Endothelial cell (in vitro differentiated cells): ENCODE measurements at places on chromosomes 16 and 17.

GRCh38 chr16:72191551-72191950 lies 19.6 kb upstream of the PMFBP1 start:
- DNase-seq, result no peak

- DNase-seq, result no peak
Measured at GRCh38 chr17:68356520-68356919, 65.2 kb downstream of the ARSG start.

GRCh38 chr16:69260019-69260418 lies 51.1 kb upstream of the VPS4A start:
- DNase-seq, result no peak

- no peak for DNase-seq
Measured at GRCh38 chr16:85017151-85017550, 5.8 kb upstream of the ZDHHC7 start.

DNA sequence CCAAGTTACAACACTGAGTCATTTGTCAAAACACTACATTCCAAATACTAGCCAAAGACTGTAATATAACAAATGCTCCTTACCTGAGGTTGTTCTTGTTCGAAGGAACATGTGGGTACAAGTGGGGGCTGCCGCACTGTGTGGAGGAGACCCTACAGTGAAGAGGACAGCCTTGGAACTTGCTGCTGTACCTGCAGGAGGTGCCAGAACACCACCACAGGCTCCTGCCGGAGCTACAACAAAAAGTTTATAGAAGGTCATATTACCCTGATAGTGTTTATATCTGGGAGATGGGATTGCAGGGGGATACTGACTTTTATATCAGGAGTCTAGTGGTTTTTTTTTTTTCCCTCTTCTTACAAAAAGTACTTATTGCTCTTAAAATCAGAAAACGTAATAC lies 37.8 kb upstream of the ALDH3A1 start:
- no peak for DNase-seq

DNA sequence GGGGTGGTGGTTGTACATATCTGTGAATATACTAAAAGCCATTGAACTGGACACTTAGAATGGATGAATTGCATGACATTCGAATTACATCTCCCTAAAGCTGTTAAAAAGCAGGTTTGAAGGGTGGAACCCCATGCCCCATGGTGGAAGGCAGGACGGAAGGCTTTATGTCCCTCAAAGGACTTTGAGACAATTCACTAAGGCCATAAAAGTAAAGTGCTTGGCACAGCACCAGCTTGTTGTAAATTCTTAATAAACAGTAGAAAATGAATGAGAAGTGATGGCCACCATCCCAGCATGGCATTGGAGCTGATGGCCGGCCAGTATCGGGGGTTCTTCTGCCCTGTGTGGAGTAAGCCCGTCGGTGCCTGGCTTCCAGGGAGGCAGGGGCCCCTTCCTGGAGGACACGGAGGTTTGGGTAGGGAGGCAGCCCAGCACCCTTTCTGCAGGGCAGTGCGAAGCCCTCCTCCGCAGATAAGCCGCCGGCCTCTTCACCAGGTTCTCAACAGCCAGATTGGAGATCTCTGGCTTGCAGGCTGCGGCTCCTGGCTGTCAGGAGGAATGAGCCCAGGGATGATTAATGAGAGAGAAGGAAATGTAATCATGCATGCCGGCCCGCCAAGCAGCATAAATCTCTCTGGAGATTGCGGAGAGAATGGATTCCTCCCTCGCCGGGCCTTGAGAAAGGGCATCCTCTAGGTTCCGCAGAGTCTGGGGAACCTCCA lies 346.9 kb downstream of the FOXL1 start:
- no peak for DNase-seq

- no peak for DNase-seq
Measured at GRCh38 chr16:17532338-17532995, 61.7 kb upstream of the XYLT1 start.

GRCh38 chr16:72561-73548 lies at the start of gene RHBDF1:
RHBDF1 (minus strand) TSS chr16:72631; CDS start chr16:65015, 7,616 bp downstream.
- peak; percentile 64 for DNase-seq

DNA sequence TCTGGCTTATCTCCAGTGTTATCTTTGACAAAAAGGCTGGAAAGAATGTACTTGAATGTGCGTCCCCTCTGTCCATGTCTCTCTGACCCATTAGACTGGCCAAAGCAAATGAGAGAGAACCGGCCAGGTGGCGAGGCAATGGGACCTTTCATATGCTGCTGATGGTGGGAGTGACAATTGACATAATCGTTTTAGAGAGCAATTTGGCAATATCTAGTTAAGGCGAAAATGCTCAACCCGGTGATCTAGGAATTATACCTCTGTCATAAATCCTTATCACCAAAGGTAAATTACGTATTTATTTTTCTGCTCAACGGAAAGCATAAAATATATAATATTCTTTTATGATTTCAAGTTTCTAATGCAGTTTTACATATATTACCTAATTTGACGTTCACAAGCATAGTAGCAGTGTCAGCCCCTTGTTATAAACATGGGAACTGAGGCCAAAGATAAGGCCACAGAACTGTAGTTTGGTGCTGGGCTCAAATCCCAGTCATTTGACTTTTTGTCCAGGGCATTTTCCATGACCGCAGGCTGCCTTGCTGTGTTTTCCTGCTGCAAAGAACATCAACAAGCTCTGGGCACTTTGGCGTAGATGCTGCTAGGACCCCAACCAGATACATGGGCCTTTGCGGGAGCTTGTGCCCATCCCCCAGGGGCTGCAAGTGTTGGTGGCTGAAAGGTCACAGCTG lies 14.7 kb upstream of the SDK2 start:
- DNase-seq, result no peak

DNA sequence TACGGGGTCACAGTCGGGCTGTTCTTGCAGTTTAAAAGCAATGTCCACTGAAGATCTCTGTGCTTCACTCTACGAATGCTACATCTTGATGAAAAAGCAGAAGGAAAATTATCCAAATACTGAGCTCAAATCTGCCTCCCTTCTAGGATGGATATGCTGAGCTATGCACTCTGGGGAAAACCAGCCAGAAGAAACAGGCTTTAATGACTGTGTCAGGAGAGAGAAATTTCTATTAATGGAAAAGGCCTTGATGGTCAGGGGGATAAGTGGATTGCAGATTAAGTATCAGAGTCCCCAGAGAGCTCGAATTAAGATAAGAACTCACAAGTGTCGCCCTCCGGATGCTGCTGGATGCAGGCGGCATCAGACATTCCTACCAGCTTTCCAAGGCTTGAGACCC lies 39.6 kb upstream of the RCVRN start:
- DNase-seq, result no peak

DNA sequence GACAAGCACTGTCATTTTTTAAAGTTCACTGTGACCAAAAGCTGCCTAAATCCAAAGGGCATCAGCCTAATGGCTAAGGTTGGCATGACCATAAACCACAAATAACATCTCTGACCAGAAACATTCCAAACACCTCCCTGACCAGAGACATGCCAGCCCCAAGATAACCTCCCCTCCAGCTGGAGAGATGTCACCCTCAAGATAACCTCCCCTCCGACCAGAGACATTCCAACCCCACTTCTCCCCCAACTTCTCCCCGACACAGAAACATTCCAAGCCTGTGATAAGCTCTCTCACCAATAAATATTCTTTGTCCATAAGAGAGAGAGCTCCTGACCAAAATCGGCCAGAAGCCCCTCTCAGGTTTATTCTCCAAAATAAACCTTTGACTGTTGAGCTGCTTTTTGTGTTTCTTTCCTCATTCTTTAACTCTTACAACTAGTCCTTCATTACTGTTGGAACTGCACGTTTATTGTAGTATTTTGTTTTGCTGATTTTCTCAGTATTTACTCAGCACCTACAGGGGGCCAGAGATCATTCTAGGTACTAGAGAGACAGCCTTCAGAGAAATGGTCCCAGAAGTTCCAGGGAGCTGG lies 325.6 kb downstream of the SLC39A11 start:
- DNase-seq, result no peak

DNA sequence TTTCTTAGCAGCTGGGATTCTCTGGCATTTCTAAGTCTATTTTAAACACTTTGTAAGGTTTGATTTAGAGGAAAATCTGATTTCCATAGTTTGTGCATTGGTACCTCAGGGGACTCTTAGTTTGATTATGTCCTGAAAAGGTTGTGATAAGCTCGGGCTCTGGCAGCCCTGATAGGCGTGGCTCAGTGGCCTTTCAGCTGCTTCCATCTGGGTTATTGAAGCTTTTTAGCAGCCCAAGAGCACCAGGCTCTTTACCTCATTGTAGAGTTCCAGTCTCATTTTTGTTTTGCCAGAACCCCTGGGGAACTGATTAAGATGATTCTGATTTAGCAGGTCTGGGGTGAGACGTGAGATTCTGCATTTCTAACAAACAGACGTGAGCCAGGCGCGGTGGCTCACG lies 412.3 kb downstream of the XYLT1 start:
- DNase-seq, result no peak

GRCh38 chr16:21084631-21085225 lies 65.9 kb downstream of the DNAH3 start:
- no peak for DNase-seq

- no peak for DNase-seq
Measured at GRCh38 chr17:58007781-58008706, 998 bp upstream of the SRSF1 start.

DNA sequence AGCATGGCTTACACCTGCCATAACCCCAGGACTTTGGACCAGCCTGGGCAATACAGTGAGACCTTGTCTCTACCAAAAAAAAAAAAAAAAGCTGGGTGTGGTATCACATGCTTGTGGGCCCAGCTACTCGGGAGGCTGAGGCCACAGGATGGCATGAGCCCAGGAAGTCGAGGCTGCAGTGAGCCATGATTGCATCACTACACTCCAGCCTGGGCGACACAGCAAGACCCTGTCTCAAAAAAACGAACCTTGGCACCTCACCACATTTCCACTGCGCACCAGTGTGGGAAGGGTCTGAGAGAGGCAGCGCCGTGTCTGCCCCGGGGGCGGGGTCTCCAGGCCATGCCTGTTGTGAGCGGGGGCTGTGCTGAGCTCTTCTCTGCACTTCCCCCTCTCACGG lies 6.3 kb downstream of the ACSF3 start:
- no peak for DNase-seq

DNA sequence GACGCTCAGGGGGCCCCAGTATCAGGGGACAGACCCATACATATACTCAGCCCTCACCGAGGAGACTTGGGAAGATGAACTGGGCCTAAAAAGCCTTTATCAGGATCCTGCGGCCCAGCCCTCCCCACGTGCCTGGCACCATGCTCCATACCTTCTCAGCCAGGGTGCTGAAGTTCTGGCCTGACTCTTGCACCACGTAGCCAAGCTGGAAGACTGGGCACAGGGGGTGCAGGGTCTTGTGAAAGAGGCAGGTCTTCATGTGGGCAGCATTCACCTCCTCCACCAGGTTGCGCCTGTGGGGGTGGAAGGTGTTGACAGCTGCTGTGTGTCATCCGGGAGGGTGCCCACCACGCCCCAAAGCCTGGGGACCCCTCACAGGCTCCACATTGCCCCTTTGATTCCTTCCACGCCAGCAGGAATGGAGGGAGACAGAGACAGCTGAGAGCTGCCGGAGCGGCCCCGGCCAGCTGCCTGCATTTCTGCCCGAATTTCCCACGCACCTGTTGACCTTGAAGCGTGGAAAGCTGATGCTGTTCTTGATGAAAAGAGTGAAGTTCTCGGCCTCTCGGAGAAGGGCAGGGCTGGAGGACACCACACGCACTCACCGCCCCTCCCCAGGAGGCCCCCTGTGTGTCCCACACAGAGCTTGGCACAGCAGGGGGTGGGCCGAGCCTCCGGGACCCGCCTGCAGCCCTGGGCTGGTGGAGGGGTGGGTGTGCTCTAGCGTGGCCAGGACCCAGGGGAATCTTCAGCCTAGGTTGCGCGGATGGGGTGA lies 10.4 kb upstream of the CAMKK1 start:
- no peak for DNase-seq

DNA sequence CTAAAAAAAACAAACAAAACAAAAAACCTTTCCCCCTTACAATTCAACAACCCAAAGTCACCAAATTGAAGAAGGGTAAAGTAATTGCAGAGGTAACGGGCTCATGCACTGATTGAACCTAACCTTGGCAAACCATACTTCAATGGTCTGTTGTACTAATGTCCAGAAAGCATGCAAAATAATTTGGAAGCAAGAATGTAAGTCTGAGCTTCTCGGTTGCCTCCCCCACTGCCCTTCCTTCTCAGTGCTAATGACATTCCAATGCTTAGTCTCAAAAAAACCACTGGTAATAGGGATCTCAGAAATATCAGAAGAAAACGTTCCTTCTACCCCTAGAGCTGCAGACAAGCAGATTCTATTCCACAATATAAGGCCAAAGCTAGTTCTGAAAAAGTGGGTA lies 15.8 kb downstream of the KRABD2 start:
- DNase-seq, result no peak

- no peak for DNase-seq
Measured at GRCh38 chr17:75241996-75242460, 19.4 kb downstream of the GGA3 start.

DNA sequence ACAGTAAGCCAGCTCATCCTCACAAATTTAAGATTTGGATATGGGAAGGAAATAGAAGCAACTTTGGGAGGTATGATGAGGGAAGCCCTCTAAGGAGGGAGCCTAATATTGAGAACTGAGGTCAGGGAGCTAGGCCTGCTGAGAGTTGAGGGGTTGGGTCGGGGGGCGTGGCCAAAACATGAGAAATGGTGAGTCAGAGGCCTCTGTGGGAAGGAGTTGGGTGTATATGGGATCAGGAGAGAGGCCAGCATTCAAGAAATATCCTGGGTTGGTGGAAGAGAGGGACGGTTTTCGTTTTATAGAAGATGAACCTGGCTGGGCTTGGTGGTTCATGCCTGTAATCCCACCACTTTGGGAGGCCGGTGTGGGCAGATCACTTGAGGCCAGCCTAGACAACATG lies 48.4 kb downstream of the CLEC16A start:
- no peak for DNase-seq

GRCh38 chr17:71799657-71800056 lies 321.2 kb upstream of the SOX9 start:
- DNase-seq, result no peak

GRCh38 chr17:81018044-81018802 lies 16.7 kb upstream of the BAIAP2 start:
- no peak for DNase-seq

DNA sequence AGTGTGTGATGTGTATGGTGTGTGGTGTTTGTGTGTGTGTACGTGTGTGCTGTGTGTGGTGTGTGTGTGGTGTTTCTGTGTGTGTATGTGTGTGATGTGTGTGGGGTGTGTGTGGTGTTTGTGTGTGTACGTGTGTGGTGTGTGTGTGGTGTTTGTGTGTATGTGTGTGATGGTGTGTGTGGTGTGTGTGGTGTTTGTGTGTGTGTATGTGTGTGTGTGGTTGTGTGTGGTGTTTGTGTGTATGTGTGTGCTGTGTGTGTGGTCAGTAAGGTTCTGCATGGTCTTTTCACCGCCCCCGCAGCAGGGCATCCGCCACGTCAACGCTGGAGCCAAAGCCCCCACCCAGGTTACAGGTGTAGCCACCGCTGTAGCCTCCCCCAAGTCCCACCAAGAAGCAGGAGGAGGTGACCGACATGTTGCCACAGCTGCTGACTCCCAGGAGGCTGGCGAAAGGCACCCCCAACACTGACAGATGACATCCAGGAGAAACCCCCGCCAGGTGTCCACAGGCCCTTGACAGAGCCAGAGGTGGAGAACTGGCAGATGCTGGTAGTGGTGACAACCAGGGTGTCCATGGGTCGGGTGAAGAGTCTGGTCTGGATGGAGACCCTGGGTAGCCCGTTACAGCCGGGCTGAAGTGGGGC lies 9.3 kb upstream of the KRT17 start:
- DNase-seq, result no peak
